ENCODE measurements at places on chromosomes 2 and 18.

GRCh38 chr2:128389388-128390086 lies 70.9 kb upstream of the HS6ST1 start:
- no peak overlapping the region for H3K27ac ChIP-seq
- no peaks in the 10 kb centered on the region for H3K4me1 ChIP-seq
- DNase-seq, result peak; percentile 46
- no peaks in the 10 kb centered on the region for H3K36me3 ChIP-seq

- no peaks in the 10 kb centered on the region for H3K27me3 ChIP-seq
- H3K27ac ChIP-seq, result no peak overlapping the region
- DNase-seq, result no peak
- H3K4me3 ChIP-seq, result no peak overlapping the region
These were observed 220.1 kb downstream of the AGPS start for GRCh38 chr2:177612659-177613058.

DNA sequence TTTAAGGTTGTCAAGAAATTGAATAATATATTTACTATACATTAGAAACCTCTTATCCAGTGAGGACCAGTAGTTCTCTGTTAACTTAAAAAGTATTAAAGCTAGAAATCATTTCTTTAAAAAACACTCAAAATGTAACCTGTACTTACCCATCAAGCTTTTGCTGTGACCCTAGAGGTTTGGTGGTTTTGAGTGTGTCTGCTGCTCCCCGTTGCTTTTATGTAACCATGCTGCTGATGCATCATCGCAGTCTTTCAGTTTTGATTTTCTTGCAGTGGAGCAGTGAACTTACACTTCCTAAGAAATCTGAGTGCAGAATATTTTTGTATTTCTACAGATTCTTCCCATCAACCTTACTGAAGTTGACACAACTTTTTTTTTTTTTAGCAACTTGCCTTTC lies 34.2 kb downstream of the MRPS9 start:
- no peak overlapping the region for H3K27ac ChIP-seq
- DNase-seq, result no peak
- H3K4me1 ChIP-seq, result no peaks in the 10 kb centered on the region
- no peaks in the 10 kb centered on the region for H3K36me3 ChIP-seq
- H3K27me3 ChIP-seq, result no peaks in the 10 kb centered on the region
- H3K4me3 ChIP-seq, result no peak overlapping the region

- no peak for DNase-seq
- H3K27ac ChIP-seq, result no peak overlapping the region
- no peaks in the 10 kb centered on the region for H3K4me1 ChIP-seq
- no peak overlapping the region for H3K4me3 ChIP-seq
- H3K36me3 ChIP-seq, result no peaks in the 10 kb centered on the region
These were observed 198.7 kb downstream of the DOK6 start for GRCh38 chr18:69599377-69599776.

DNA sequence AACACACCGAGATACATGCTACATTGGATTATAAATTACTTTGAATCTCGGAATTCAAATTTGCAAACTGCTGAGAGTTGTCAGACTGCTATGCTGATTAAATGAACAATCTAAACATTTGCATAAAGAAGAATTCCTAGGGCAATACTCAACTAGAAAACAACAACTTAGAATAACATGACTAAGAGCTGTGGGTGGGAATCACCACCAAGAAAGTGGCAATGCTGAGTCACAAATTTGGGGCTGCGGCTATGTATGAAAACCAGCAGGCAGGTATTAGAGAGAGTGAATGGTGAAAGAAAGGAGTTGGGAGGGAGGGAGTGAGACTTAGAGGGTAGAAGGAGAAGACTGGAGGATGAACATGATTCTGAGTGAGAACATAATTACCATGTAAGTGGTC lies 559.5 kb downstream of the PIK3C3 start:
- H3K27me3 ChIP-seq, result no peaks in the 10 kb centered on the region
- no peaks in the 10 kb centered on the region for H3K36me3 ChIP-seq
- no peak overlapping the region for H3K4me3 ChIP-seq
- no peaks in the 10 kb centered on the region for H3K4me1 ChIP-seq
- DNase-seq, result no peak

- DNase-seq, result no peak
- no peaks in the 10 kb centered on the region for H3K27me3 ChIP-seq
- no peak overlapping the region for H3K4me3 ChIP-seq
These were observed 96.6 kb downstream of the FMNL2 start for GRCh38 chr2:152431370-152432098.

DNA sequence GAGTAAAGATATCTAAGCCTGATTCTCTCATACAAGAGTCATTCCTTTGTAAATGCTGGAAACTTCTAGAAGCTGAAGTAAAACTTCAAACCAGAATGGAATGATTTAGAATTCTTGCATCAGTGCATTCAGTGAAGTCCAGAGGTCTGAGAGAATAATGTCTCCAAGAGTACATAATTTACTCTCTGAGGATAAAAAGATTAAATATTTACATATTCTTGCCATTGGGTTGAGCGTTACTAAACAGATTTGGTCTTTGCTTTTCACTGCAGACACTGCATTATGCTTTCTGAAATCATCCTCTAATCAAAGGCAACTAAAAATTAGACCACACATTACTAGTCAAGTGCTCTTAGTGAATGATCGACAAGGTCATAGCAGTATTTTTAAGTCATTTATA lies 26.5 kb upstream of the KANSL1L start:
- H3K27ac ChIP-seq, result no peak overlapping the region
- no peaks in the 10 kb centered on the region for H3K36me3 ChIP-seq
- no peaks in the 10 kb centered on the region for H3K4me1 ChIP-seq
- no peak for DNase-seq
- H3K4me3 ChIP-seq, result no peak overlapping the region

DNA sequence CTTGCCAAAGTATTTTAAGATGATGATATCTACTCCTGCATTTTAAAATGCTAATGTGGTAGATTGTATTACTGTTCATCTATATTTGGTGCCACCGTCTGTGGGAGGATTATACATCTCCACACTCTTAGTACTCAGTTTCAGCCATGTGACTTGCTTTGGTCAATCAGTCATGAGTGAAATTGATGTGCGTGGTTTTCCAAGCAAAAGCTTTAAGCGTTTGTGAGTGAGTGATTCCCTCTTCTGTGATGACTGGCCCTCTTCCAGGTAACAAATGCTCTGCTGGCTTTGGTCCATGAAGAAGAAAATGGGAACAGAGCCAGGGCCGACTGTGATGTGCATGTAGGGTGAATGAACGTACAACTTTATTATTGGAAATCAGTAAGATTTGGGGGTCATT lies 330.4 kb downstream of the LPIN1 start:
- H3K27ac ChIP-seq, result no peak overlapping the region
- H3K4me1 ChIP-seq, result no peaks in the 10 kb centered on the region
- H3K4me3 ChIP-seq, result no peak overlapping the region
- no peak for DNase-seq

GRCh38 chr2:27442920-27443282 lies 720 bp downstream of the KRTCAP3 start:
- no peaks in the 10 kb centered on the region for H3K27me3 ChIP-seq
- peaks cover 69% of the 10 kb centered on the region for H3K36me3 ChIP-seq
- H3K4me3 ChIP-seq, result no peak overlapping the region
- H3K27ac ChIP-seq, result peak overlapping the region; percentile 24
- H3K4me1 ChIP-seq, result peaks cover 13% of the 10 kb centered on the region
- DNase-seq, result no peak

DNA sequence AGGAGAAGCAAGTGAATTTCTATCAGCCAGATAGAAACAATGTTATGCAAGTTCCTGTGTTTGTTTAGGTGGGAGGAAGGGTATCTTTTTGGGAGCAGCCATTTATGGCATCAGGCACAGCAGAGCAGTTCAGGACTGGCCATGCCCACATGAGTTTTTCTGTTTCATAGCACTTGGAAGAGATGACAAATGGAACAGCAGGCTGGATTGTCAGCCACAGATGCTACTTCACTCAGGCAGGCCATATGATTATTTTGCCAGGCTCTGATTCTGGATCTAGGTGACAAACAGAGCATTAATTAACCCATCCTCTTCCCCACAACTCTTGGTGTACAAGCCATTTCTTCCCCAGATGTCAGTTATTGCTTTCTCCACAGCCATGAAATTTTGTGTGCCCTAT lies 63.8 kb downstream of the GALNT13 start:
- H3K4me3 ChIP-seq, result no peak overlapping the region
- H3K36me3 ChIP-seq, result no peaks in the 10 kb centered on the region
- no peaks in the 10 kb centered on the region for H3K27me3 ChIP-seq
- no peak overlapping the region for H3K27ac ChIP-seq

- H3K27me3 ChIP-seq, result no peaks in the 10 kb centered on the region
- peak overlapping the region; percentile 96 for H3K27ac ChIP-seq
- H3K4me3 ChIP-seq, result peak overlapping the region; percentile 61
- peak; percentile 86 for DNase-seq
- no peaks in the 10 kb centered on the region for H3K36me3 ChIP-seq
- H3K4me1 ChIP-seq, result peaks cover 69% of the 10 kb centered on the region
These were observed 2.8 kb downstream of the IRS1 start for GRCh38 chr2:226796840-226797288.

GRCh38 chr2:232577841-232578240 lies 27.4 kb downstream of the EIF4E2 start:
- peaks cover 13% of the 10 kb centered on the region for H3K36me3 ChIP-seq
- H3K4me1 ChIP-seq, result no peaks in the 10 kb centered on the region
- H3K27ac ChIP-seq, result no peak overlapping the region
- DNase-seq, result no peak
- no peak overlapping the region for H3K4me3 ChIP-seq

DNA sequence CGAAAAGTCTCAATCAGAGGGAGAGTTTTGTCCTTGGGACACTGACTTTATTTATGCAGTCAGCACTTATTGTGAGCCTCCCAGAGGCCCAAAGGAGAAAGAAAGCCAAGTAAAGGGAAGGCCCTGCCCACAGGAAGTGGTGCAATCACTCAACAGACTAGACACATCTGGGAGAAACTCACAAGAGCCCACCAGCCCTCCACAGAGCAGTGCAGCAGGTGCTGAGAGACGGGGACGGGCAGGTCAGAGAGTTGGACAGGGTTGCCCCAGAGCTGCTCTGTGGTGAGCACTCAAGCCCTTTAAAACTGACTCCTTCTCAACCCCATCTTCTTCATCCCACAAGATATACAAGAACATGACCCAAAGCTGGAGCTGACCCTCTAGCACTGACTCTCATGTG lies 96.0 kb downstream of the TFCP2L1 start:
- H3K36me3 ChIP-seq, result no peaks in the 10 kb centered on the region
- no peaks in the 10 kb centered on the region for H3K27me3 ChIP-seq
- DNase-seq, result peak; percentile 46

GRCh38 chr2:102615620-102616436 lies 3.5 kb upstream of the SLC9A2 start:
- H3K4me1 ChIP-seq, result peaks cover 18% of the 10 kb centered on the region
- no peak overlapping the region for H3K4me3 ChIP-seq
- no peaks in the 10 kb centered on the region for H3K36me3 ChIP-seq
- no peak for DNase-seq

DNA sequence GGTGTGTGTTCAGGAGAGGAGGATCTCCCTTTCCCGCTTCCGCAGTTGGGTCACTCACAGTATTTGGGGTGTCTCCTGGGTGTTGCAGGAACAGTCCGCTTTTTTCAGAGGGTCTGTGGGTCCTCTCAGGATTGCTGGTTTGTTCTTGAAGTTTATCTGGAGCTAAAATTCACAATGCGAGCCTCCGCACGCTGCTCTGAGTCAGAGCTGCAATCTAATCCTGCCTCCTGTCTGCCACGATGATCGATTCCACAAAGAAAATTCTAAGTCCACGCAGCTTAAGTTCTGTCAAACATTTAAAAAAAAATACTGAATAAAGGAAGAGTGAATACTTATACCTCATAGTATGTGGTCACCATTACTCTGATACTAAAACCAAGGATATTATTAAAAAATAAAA lies 76.5 kb downstream of the RAD51AP2 start:
- no peaks in the 10 kb centered on the region for H3K4me1 ChIP-seq
- H3K4me3 ChIP-seq, result no peak overlapping the region
- H3K27ac ChIP-seq, result no peak overlapping the region
- H3K27me3 ChIP-seq, result no peaks in the 10 kb centered on the region

DNA sequence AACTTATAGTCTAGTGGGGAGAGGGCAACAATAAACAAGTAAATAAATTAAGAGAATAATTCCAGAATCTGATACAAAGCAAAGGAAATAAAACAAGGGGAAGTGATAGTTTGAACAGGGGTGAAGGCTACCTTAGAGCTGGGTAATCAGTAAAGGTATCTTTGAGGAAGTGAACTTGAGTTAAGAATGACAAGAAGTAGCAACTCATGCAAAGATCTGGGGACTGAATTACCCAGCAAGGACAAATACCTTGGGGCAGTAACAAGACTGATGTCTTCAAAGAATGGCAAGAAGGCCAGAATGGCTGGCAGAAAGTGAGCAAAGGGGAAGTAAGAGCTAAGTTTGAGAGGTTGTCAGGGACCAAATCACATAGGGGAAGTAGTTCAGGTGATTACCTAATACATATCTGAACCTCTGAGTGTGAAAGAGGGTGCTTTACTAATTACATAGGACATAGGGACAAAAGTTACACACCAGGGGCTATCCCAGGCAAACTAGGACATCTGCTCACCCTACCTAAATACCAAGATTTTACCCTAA lies 244.6 kb upstream of the HNRNPA3 start:
- DNase-seq, result no peak
- H3K4me1 ChIP-seq, result peaks cover 7% of the 10 kb centered on the region
- H3K27me3 ChIP-seq, result no peaks in the 10 kb centered on the region
- H3K4me3 ChIP-seq, result no peak overlapping the region
- no peak overlapping the region for H3K27ac ChIP-seq

DNA sequence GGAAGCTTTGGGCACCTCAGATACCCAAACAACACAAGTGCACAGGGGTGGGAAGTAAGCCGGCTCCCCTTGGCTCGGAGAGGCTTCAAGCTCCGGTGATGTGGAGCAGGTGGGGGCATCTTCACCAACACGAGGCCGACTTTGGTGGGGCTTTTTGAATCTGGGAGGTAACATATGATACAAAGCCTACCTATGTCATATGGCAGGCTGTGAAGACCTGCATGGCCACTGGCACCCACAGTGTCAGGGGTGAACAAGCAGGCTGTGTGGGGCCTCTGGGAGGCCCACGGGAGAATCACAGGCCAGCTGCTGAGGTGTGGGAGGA lies 109.0 kb downstream of the EIPR1 start:
- H3K4me3 ChIP-seq, result no peak overlapping the region
- H3K36me3 ChIP-seq, result no peaks in the 10 kb centered on the region
- H3K4me1 ChIP-seq, result no peaks in the 10 kb centered on the region
- no peaks in the 10 kb centered on the region for H3K27me3 ChIP-seq
- H3K27ac ChIP-seq, result no peak overlapping the region
- DNase-seq, result no peak

- no peak for DNase-seq
- no peaks in the 10 kb centered on the region for H3K4me1 ChIP-seq
- no peaks in the 10 kb centered on the region for H3K36me3 ChIP-seq
- H3K27me3 ChIP-seq, result no peaks in the 10 kb centered on the region
These were observed 530.7 kb downstream of the CBLN2 start for GRCh38 chr18:72013427-72013850.

GRCh38 chr2:100810603-100811145 lies 9.3 kb upstream of the NPAS2 start:
- no peaks in the 10 kb centered on the region for H3K4me1 ChIP-seq
- no peaks in the 10 kb centered on the region for H3K36me3 ChIP-seq
- H3K27me3 ChIP-seq, result no peaks in the 10 kb centered on the region
- H3K27ac ChIP-seq, result no peak overlapping the region

GRCh38 chr18:76495435-76496193 lies 572 bp upstream of the ZNF516 start:
- peak overlapping the region; percentile 62 for H3K4me3 ChIP-seq
- H3K27ac ChIP-seq, result peak overlapping the region; percentile 94
- H3K36me3 ChIP-seq, result no peaks in the 10 kb centered on the region
- H3K4me1 ChIP-seq, result peaks cover 23% of the 10 kb centered on the region
- no peaks in the 10 kb centered on the region for H3K27me3 ChIP-seq
